ENCODE measurements at places on chromosomes 12 and 14.

GRCh38 chr12:100234591-100235304 is 32.1 kb downstream of the DEPDC4 start:
- DNase-seq, result peak; percentile 32

DNA sequence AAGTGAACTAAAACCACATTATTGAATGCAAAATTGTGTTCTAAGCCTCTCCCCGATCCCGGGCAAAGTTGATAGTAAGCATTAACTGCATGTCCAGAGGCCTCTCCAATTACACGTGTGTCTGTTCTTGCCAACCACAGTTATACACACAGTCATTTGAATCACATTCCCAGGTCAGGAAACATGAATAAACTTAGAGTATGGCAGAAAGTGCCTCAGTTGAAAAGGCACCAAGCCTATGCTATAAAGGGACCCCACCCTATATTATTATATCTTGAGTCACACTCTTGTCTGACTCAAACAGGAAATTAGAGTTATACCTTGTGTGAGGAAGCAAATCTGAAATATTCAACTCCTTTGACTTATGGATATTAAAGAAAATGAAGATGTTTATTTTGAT is 128.3 kb upstream of the STXBP6 start:
- no peak for DNase-seq

DNA sequence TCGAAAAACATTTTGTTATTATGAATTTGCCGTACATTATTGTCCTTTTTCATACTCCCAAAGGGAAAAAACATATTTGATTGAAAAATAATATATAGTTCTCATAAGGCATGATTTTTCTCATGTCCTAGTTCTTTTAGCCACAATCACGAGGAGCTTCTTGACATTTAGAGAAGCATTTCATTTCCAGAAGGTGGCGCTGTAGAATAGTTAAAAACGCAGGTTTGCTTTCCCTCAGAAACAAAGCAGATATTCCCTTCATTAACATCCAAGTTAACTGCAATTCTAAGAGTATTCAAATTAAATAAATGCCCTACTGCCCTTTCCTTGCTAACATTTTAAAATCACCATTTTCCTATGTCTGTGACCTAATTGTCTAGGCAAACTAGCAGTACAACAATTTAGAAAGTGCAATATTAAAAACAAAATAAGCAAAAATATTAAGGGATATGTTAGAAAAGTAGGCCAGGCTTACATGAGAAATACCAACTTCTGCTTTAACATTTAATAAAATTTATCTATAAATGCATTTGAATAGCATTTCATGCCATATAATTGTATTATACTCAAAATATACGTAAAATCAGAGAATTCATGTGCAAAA is 10.9 kb upstream of the PIK3C2G start:
- peak; percentile 56 for DNase-seq

DNA sequence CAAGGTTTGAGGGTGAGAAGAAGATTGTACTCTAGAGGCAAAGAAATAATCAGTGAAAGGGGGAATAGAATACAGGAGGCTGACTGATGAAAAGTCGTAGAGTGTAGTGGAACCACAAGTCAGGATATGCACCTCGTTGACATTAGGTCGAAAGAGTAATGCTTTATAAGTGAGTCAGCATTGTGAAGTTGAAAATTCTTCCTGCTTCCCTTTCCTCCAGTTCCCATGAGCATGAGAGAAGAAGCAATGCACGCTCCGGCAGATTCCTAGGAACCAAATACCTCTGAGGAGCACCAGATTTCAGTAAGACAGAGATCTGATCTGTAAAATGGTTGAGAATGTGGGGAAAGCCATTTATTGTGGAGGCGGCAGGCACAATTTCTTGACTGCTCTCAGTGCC is 16.5 kb downstream of the CCER1 start:
- peak; percentile 25 for DNase-seq

- DNase-seq, result peak; percentile 20
These were observed 3.4 kb downstream of the PTHLH start for GRCh38 chr12:27968972-27969623.

GRCh38 chr12:131950182-131950913 is 606 bp downstream of the EP400 start:
- DNase-seq, result peak; percentile 40

DNA sequence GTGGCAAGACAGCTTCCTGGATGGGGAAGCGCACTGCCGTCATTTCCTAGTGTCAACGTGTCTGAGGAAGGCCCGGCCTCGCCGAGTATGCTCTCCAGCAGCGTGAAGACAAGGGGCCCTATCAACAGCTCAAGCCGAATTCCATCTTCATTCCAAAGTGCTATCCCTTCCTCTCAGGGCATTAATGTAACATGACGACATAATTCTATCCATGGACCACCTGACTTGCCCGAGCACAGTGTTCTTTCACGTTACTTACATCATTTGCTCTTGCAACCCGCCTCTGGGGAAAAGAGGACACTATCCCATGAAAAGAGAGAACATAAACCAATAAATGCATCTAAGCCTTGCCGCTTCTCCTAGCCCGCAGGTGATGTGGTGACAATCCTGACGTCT is 22.9 kb downstream of the CCDC92 start:
- no peak for DNase-seq

DNA sequence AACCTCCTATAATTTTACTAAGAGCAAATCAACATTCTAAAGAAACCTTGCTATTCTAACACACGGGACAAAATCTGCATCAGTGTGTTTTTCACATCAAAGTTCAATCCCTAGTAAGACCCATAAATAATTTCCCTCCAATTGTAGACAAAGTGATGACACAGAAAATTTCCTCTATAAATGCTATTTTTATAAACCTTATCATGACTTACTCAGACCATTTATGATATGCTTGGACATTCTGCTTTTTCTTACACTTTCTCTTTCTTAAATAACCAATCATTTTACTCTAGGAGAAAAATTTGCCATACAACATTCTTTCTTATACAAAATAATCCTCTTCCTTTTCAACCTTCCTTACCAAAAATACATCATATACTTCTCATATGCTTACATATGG is 67.0 kb downstream of the SDR9C7 start:
- no peak for DNase-seq

DNA sequence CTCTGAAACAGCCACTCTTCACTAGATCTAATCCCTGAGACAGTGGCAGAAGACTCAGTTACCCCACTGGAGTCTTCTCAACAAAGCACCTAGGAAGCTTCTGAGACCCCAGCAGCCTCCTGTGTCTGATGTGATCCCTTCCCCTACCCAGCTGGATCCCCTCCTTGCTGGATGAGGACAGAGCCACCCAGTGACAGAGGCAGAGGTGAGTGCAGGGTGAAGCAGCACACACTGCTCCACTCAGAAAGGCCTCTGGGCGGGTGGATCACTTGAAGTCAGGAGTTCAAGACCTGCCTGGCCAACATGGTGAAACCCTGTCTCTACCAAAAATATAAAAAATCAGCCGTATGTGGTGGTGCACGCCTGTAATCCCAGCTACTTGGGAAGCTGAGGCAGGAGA is 2.7 kb downstream of the SPRYD3 start:
- no peak for DNase-seq

- DNase-seq, result no peak
These were observed 2.0 kb upstream of the STON2 start for GRCh38 chr14:81402123-81402495.

DNA sequence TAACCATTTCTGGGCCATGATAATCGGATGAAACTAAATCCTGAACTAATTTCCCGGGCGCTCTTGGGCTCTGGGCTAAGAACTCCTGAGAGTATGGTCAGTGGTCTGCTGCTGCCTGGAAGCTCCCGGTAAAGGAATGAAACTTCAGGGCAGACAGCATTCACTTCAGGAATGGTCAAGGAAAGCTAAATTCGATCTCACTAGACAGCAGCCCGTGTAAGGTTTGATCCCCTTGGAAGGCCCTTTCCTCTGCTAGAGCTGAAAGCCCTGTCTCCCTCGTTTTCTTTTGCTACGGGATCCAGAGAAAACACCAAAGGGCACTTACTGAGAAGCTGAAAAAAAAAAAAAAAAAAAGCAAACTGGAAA is 680 bp downstream of the ASB8 start:
- no peak for DNase-seq

GRCh38 chr12:100184549-100185145 is 16.0 kb upstream of the ACTR6 start:
- DNase-seq, result no peak

DNA sequence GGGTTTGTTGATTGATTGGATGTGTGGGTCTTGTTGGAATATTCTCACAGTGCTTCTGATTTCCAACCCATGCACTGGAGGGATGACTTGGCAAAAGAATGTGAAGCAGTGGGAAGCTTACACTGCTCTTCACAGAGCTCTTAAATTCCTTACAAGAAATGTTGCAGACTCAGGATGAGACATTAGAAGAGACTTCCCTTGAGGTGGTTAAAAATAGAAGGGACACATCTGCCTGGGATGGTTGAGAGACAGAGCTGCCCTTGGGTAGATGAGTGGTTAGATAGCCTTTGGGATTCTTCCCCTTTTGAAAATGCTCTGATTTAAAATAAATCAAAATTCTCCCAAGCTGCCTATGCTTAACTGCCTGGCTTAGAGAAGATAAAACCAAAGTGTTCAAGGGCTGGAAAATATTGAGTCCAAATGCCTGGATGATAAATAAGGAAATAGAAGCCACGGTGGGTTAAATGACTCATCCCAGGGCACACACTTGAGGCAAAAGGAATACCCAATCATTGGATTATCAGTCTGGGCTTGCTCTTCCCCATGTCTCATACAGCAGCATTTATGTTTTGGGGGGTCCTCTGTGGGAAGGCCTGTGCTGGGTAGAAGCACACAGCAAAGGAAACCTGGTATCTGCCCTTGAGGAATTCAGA is 264.3 kb downstream of the AKAP6 start:
- no peak for DNase-seq

GRCh38 chr14:95480109-95480886 is 36.2 kb downstream of the SYNE3 start:
- DNase-seq, result no peak

- no peak for DNase-seq
These were observed 1.1 kb downstream of the RPAP3 start for GRCh38 chr12:47704719-47705118.

DNA sequence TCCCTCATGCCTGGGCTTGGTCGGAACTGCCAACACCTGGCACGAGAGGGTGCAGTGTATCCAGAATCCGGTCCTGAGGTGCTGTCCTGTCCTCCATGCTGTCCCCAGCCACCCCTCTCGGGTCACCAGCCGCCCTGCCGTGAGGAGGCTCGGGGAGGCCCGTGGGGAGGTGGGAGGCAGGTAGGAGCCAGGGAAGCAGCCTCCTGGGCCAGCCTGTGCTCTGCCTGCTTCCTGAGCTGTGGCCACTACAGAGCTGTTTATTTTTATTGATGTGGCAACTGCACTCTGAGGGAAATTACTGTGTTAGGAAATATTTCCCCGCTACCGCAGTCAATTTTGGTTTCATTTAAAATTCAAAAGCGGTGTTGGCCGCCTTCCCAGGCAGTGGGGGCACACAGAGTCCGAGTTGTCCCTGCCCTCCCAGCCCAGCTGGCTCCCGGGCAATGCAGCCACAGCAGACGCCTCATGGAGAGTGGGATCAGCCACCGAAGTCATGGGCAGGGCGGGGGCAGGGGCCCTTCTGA is 18.3 kb downstream of the NOC4L start:
- peak; percentile 50 for DNase-seq

- no peak for DNase-seq
These were observed 16.7 kb downstream of the SETD3 start for GRCh38 chr14:99463974-99464373.

DNA sequence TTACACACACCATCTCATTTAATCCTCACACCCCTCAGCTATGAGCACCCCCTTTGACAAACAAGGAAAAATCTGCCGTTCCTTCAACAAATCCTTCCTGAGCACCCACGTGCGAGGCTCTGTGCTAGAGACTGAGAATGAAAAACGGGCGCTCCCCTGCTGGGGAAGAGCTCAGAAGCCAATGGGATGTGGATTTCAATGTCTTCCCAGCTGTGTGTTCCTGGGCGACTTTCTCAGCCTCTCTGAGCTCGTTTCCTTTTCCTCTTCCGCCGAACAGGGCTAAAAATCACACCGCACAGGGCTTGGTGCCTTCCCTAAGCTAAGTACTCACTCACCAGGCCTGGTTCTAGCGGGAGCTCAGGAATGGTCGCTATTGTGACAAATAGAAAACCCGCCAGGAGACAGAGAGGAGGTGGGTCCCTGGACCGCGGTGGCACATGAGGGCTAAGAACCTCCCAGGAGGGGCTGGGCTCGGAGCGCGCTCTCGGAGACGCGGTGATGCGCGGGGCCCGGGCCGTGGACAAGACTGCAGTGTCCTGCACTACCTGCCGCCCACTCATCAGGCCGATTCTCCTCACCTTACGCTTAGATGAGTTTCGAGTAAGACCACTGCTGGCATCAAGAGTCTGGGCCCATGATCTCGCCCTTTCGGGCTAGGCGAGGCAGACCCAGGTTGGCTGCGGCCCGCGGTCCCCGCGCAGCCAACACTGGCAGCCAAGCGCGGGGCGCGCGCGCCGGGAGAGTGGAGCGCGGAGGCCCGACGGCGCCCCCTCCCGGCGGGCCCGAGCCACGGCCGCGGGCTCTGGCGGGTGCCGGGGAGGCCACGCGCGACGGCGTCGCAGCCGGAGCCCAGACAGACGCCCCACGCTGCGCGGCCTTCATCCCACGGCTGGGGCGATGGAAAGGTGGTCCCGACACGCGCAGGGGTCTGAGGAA is 17.0 kb downstream of the ZDHHC22 start:
- peak; percentile 54 for DNase-seq

DNA sequence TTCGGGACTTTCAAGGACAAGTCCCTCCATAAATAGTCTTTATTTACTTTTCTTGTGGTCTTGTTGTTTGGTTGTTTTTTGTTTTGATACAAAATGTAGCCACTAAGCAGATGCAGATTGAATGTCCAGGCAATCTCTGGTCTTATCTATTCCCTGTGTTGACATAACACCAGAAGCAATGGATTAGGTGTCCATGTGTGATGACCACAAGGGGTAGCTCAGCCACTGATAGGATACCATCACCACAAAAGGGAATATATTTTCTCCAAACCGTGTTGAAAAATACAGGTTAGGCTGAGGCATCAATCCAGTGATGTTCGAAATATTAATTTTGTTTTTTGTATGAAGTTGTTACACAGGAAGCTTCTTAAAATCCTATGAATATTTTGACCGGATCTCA is 196.3 kb downstream of the EPS8 start:
- no peak for DNase-seq

DNA sequence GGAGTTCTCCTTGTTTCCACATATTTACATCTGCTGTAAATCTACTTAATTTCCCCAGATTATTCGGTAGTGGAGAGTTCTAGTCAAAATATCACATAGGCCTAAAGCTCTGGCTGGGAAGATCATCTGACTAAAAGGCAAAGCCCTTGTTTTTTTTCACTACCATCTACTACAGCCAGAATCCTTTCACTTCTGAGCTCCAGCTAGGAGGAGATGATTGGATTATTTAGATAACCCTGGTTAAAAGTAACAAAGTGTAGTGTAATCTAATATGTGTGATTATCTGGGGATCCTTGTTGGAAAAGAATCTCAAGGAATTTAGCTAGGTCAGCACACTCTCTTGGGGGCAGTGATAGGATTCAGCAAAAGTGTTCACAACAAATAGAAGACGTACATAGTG is 125.4 kb downstream of the DYRK2 start:
- DNase-seq, result no peak

Measured in Calu3 (cell line).